Activated gamma-delta T cell (primary cell): ENCODE measurements at places on chromosomes 1 and 21.

- DNase-seq: no peak
Measured at GRCh38 chr21:18164933-18165332, 79.7 kb upstream of the CHODL start.

DNA sequence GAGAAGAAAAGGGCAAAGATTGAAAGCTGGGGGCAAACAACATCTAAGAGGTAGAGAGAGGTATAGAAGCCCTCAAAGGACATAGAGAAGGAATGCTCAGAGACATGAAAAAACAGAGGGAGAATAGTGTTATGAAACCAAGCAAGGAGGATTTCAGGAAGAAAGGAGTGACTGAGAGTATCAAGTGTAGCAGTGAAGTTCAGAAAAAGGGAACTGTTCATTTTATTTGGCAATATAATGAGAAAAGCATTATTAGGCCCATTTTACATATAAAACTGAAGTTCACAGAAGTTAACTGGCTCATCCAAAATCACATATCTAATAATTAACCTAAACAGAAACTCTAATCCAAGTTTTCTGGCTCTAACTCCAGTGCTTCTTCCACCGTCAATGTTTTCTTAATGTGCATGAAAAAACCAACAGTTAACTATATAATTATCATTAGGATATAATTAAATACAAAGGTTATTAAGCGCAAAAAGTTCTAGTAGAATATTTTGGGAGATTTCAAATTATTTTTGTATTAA is 17.7 kb downstream of the NEXN start:
- DNase-seq: no peak

DNA sequence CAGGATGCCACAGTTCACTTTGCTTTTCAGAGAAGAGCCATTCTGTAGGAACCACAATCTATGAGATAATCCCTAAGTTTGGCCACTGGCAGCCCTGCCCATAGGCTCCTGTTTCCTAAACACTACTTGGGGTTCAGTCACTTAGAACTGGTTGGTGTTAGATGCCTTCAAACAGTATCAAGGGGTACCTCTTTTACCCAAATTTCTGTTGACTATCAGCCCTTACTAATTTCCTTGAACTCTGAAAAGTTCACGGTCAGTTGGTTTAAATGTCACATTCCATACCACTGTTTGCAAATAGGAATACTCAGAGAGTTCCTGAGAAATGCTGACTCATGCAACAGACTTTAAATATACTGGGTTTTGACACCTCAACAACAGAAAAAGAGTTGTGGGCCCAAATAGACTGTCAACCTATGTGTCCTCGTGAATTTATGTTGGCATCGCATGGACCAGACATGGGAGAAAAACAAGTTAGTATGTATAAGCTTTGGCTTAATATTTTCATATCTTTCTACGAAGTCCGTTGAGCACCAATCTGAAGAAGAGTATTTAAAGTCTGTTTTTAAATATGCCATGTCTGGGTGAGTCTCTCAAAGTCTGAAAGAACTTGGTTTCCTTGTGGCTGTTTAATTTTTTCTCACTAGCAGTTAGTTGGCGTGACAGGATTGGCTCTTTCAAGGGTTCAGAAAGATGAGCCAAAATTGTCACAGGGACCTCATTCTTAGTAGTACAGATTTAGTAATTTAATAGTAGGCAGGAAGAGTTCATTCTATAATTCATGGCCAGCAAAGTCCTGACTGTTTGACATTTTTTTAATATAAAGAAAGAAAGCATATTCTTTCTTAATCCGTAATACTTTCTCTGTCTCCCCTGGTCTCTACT is 56.5 kb upstream of the ZNF326 start:
- DNase-seq: no peak

DNA sequence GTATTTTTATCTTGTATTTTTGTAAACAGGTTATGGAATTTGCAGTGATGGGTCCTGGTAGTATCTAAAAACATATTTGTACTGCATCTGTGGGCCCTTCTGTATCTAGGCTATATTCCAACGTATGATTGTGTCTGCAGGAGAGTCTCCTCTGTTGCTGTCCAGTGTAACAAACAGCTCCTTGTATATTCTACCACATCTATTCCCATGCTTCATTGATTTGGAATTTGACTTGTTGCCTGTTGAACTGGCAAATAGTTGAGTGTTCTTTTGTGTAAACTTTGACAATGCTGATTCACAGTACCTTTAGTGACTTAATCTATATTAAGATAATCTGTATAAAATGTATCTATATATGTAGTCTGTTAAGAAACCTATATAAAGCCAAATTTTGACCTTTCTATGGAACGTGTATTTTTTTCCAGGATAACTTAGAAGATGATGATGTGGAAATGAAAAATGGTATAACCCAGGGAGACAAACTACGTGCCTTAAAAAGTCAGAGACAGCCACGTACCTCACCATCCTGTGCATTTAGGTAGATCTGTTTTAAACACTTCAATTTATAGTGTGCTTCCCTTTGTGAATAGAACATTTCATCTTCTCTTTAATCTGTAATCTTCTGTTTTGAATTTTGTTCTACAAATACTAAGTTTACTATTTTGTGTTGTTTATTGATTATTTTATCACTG is 43.4 kb upstream of the GPR88 start:
- DNase-seq: no peak

- DNase-seq: no peak
Measured at GRCh38 chr1:179971563-179972496, 17.2 kb downstream of the CEP350 start.

GRCh38 chr1:36652586-36652985 is 169.9 kb upstream of the CSF3R start:
- DNase-seq: no peak

DNA sequence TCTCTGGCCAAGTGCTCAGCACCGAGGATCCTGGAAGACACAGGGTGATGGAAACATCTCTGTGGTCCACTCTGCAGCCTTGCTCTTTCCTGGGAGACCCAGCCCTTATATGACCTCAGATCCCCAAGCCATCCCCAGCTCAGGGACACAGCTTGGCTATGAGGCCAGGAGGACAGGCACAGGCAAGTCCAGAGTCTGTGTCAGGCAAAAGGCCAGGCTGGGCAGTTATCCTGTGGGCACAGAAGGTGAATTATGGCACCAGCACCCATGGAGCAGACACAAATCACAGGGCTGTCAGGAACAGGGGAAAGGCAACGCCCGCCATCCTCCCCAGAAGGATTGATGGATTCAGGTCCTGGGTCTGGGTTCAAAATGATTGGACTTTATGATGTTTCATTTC is 52.1 kb upstream of the SCMH1 start:
- DNase-seq: no peak

DNA sequence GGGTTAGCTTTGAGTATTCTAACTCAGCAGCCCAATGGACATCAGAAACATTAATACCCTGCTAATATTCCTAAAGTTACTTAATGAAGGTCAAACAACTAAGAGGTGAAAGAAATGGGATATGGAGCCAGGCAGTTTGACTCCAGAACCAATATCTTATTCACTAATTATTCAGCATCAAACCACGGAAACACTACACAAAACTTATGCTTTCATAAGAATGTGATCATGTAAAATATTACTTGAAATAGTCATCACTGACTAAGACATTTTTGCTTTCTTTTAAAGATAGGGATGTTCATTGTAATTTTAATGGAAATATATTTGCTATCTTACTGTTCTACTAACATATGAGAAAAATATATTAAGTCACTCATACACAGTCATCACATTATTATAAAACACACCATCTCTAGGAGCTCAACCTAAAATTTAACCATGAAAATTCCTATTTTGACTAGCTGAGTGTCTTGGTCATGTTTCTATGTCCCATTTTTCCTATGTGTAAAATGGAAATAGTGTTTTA is 240.9 kb downstream of the KCTD3 start:
- no peak for DNase-seq

- no peak for DNase-seq
Measured at GRCh38 chr1:2967329-2967725, 53.9 kb upstream of the ACTRT2 start.

DNA sequence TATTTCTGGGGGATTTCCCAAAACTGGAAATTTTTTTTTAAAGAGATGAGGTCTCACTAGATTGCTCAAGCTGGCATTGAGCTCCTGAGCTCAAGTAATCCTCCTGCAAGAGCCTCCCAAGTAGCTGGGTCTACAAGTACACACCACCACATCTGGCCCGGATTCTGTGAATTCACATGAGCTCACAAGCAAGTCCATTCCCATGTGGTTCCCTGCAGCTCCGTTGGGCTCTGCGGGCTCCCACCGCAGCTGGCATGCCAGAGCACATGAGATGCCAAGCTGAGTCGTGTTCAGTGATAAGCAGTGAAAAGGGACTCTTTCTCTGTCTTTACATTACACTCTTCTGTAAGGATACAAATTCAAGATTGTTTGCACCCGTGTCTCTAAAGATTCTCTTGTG is 21.9 kb upstream of the TTF2 start:
- DNase-seq: no peak

DNA sequence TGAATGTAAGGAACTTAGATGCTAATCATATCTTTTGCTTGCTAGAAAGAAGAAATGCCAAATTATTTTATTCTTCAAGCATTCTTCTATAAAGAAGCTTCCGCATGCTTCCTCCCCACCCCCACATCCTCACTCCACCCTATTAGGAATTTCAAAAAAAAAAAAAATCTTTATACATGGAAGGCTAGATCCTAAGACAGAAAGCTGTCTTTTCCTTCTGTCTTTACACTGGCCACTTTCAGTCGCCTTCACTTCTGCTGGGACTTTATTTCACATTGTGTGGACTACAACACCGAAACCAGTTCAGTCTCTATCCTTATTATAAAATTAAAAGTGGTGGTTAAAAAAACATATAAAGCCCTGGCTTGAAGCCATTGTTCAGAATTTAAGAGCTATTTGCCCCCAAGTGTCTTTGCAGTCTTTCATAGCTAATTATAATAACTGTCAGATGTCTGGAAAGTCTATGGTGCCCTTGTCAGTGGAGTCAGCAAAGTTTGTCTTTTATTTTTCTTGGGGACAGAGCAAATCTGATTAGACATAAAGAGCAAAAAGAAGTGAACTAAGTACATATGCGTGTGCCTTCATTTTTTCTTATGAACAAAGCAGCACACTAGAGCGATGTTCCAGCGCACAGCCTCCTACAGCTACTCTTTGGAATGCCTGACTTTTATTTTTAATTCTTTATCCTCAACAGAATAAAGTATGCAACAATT is 297.7 kb downstream of the PTPRC start:
- no peak for DNase-seq

- no peak for DNase-seq
Measured at GRCh38 chr1:234134878-234135277, 230.4 kb downstream of the SLC35F3 start.

- DNase-seq: no peak
Measured at GRCh38 chr1:71023515-71023914, 24.1 kb downstream of the PTGER3 start.

GRCh38 chr21:45993210-45994085 is 11.9 kb downstream of the COL6A1 start:
- no peak for DNase-seq

- DNase-seq: no peak
Measured at GRCh38 chr1:14945132-14946010, 208.2 kb upstream of the TMEM51 start.

- DNase-seq: no peak
Measured at GRCh38 chr21:23152130-23152529, 2153.9 kb downstream of the NCAM2 start.

DNA sequence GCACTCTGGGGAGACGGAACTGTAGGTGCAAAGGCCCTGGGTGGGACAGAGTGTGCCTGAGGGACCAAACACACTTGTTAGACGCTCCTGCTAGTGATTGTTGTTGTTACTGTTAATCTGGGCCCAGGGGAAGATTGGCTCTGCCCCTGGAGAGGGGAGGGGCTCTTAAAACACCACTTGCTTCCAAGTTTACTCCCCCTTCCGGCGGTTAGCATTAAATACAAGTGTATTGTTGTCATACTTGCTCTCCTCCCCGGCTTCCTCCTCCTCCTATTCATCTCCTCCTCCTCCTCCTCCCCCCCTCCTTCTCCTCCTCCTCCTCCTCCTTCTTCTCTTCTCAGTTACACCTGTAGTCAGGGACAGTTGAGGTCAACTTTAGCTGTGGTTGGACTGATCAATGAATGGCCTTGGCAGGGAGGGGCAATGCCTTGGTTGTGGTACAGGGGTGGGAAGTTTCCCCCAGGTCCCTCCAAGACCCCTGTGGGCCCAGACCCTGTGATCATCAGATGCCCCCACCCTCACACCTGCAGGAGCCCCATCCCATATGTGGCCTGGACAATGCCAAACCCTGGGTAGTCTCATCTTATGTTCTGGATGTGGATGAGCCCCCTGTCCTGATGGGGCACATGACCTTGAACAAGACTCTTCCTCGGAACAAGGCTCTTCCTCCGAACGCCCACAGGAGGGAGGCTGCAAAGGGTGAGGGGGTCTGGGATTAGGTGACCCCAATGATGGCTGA is 217.3 kb downstream of the PTPRU start:
- DNase-seq: no peak

DNA sequence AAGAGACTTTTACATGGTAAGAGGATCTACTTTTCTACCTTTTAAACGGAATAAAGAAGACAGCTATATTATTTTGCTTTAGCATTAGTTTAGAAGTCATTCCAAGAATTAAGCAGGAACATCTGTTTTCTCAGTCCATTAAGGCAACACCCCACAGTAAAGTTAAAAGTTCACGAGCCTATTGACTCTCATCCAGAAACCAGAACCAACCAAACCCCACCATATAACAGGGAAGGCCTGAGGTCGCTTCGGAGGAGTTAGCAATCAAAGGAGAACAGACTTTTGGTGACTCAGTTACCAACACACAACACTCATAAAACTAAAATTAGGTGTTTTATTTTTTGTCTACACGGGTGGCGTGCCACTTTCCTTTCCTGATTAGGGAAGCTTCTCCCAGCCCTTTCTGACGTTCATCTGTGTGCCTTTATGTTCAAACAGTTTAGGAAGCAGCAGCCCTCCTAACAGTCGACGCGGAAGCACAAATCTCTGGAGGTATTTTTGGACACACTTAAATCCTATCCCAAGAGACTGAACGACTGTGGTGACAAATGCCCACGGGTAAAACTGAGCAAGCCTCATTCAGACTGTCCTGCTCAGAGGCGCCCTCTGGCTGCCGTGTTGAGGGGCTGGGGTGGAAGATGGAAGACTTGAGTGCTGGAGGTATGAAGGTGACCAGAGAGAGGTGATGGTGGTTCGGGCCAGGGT is 8.6 kb upstream of the PLA2G2C start:
- DNase-seq: peak; percentile 20

DNA sequence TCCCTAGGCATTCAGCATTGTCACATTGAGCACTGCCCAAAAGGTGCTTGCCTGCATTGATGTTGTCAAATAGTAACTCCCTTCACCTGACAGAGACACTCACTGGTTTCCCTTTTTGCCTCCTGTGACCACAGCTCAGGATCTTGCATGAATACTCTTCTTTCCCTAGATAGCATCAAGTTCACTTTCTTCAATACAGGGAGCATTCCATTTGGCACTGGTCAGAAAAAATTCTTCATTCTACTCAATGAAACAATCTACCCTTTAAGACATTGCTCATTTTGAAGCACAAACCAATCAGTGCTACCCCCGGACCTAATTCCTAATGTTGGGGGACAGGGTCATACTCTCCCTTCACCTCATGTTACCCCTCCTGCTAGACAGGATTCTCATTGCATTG is 319.0 kb upstream of the SNX7 start:
- DNase-seq: no peak

GRCh38 chr1:167995038-167995437 is 58.2 kb upstream of the MPC2 start:
- DNase-seq: no peak

GRCh38 chr1:173270243-173270642 is 63.1 kb upstream of the TNFSF4 start:
- DNase-seq: no peak
